ENCODE measurements at places on chromosomes 5 and 9.

- DNase-seq, result no peak
These were observed 69.2 kb downstream of the ANXA2R start for GRCh38 chr5:42970636-42971559.

GRCh38 chr5:6287176-6287575 is 91.2 kb downstream of the MED10 start:
- DNase-seq, result no peak

- no peak for DNase-seq
These were observed 644.3 kb downstream of the ACTL7B start for GRCh38 chr9:108211411-108211955.

- no peak for DNase-seq
These were observed 11.8 kb upstream of the JAK2 start for GRCh38 chr9:4973246-4973645.

GRCh38 chr9:128098297-128099230 is 29.0 kb downstream of the PTGES2 start:
- peak; percentile 74 for DNase-seq
